ENCODE measurements at places on chromosomes 6 and 20.
A peak's percentile ranks its signal among the peaks of the same experiment; 100 is the strongest.

- peak; percentile 67 for DNase-seq
Measured at GRCh38 chr20:32681175-32682084, 7.7 kb upstream of the C20orf203 start.

DNA sequence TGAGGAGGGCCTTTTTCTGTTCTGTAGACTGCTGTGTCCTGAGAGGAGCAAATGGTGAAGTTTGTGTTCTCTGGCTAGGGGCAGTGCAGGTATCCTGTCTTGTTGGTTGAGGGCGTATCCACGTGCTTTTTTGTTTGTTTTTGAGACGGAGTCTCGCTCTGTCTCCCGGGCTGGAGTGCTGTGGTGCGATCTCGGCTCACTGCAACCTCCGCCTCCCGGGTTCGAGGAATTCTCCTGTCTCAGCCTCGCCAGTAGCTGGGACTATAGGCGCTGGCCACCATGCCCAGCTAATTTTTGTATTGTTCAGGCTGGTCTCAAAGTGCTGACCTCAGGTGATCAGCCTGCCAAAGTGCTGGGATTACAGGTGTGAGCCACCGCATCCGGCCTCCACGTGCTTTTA lies 10.8 kb upstream of the PXDC1 start:
- DNase-seq = no peak

GRCh38 chr6:149995235-149995750 lies 30.0 kb downstream of the RAET1L start:
- no peak for DNase-seq

GRCh38 chr6:106974336-106974998 lies at the start of gene CD24:
CD24 (minus strand) TSS chr6:106974729; CDS start chr6:106974646, 83 bp downstream.
- DNase-seq = peak; percentile 82

- no peak for DNase-seq
Measured at GRCh38 chr6:139744891-139745290, 370.4 kb upstream of the CITED2 start.

DNA sequence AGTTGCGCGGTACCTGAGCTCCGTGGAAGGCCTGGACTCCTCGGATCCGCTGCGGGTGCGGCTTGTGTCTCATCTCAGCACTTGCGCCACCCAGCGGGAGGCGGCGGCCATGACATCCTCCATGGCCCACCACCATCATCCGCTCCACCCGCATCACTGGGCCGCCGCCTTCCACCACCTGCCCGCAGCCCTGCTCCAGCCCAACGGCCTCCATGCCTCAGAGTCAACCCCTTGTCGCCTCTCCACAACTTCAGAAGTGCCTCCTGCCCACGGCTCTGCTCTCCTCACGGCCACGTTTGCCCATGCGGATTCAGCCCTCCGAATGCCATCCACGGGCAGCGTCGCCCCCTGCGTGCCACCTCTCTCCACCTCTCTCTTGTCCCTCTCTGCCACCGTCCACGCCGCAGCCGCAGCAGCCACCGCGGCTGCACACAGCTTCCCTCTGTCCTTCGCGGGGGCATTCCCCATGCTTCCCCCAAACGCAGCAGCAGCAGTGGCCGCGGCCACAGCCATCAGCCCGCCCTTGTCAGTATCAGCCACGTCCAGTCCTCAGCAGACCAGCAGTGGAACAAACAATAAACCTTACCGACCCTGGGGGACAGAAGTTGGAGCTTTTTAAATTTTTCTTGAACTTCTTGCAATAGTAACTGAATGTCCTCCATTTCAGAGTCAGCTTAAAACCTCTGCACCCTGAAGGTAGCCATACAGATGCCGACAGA lies 9.9 kb downstream of the HEY2 start:
- no peak for DNase-seq

- no peak for DNase-seq
Measured at GRCh38 chr20:23867152-23867776, 12.3 kb downstream of the CST5 start.

GRCh38 chr6:11398451-11399326 lies 138.9 kb upstream of the TMEM170B start:
- DNase-seq = no peak

GRCh38 chr20:53805895-53806384 lies 212.3 kb upstream of the ZNF217 start:
- peak; percentile 80 for DNase-seq

DNA sequence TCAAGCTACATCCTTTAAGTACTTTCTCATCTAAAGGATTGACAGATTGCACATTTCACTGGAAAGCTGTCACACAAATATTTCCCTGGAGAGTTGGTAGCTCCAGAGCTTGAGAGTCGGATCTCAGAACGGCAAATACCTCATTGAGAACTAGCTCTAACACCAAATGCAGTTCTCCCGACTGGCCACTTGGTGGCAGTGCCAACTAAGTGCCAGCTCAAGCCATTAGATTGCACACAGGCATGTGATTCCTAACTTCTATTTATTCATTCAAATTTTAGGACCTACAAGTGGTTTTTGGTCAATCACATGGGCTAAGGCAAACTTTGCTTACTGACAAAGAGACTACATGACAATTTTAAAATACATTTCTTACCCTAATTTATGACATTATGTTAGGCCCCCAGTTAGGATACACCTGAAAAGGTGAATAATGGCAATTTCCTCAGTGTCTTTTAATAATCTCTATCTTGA lies 7.9 kb upstream of the MCHR2 start:
- DNase-seq = peak; percentile 51

DNA sequence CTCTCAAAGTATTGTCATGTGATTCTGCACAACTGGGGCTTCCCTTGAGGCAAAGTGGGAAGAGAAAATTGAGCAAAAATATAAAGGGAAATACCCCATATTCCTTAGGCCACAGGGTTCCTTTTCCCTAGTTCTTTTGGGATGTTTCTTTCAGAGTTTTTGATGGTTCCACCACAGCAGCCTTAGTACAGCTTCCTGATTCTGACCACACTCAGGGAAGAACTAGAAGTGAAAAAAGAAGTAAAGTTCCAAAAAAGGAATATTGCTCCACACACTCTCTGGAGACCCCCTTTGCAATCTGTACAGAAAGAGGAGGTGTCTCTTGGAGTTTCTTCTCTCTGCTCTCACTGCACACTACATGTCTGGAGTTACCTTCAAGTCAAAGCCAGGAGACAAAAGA lies 27.9 kb upstream of the HLA-DQA2 start:
- DNase-seq = no peak

- no peak for DNase-seq
Measured at GRCh38 chr20:43746344-43747137, 19.7 kb upstream of the GTSF1L start.

- no peak for DNase-seq
Measured at GRCh38 chr20:14882157-14882556, 544.7 kb upstream of the FLRT3 start.
